LoVo (cell line): ENCODE measurements at places on chromosomes 12 and 14.

GRCh38 chr12:25866586-25867378 lies 91.7 kb upstream of the RASSF8 start:
- DNase-seq, result no peak

DNA sequence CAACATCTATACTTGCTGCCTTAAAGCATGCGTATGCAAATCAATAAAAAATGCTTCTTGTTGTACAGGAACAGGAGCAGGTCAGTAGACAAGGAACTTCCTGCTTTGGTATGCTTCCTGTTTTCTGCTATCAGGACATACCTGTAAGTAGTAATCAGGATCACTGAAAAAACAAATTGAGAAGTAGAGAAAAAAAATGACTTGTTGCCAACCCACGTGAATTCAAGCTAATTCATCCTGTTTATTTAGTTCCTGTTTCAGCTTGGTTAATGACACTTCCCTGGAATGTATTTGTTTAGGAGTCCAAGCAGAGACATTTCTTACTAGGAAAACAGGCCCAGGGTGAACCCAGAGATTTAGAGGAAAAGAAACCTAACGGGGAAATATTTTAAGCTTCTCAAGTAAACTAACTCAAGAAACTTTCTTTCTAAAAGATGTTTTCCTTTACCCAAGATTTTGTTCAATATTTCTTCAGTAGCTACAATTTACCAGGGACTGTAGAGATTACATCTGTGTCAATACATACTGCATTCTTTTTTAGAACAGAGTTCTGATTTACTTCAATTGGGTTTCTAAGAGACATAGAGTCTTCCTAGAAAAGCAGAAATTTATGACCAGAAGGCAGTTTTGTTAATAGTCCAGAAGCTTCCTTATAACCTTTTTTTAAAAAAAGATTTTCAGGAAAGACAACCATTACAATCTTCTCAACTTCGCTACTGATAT lies 124.2 kb downstream of the PAWR start:
- peak; percentile 56 for DNase-seq

- no peak for DNase-seq
These were observed 8.2 kb upstream of the HOXC6 start for GRCh38 chr12:54019924-54020590.

- DNase-seq, result no peak
These were observed 484.6 kb downstream of the AACS start for GRCh38 chr12:125549836-125550235.

DNA sequence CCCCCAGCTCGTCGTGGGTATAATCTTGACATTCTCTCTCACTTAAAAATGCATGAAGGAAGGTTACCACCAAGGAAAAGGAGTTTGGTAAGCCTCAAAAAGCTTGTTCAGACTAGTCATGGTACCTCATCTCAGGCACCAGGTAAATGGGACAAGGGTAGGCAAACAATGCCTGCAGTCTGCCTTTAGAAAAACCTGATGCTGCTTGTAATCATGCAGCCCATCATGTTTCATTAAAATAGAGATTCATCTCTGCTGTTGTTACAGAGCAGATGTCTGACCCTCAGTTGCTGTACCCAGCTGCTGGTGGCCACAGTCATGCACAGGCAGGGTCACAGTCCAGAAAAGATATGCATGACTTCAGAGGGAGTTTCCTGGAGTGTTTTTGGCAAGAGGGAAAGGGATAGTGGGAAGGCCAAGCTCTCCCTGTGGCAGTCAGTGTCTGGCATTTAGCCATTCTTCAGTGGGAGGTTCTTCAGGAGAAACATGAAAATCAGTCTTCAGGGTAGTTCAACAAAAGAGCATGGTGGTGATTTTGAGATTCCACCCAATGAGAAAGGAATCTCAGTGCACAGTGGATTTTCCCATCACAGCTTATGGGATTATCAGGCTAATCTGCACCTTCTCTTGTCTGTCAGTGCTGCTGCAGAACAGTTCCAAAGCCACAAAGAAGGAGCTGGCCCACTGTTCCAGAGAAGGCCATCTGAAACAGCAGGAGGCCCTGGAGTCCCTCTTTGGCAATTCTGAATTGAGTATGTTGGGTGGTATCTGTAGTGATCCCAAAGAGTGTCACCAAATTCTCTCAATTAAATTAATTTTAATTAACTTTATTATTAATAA lies 202.7 kb upstream of the FRMD6 start:
- no peak for DNase-seq

GRCh38 chr14:23719225-23719985 lies 83.2 kb downstream of the DHRS2 start:
- DNase-seq, result no peak

GRCh38 chr12:122942637-122943036 lies 23.6 kb downstream of the ABCB9 start:
- peak; percentile 54 for DNase-seq

GRCh38 chr14:62144863-62145262 lies 382.6 kb downstream of the SNAPC1 start:
- DNase-seq, result no peak

GRCh38 chr14:89807892-89808291 lies 146.6 kb downstream of the EFCAB11 start:
- no peak for DNase-seq

DNA sequence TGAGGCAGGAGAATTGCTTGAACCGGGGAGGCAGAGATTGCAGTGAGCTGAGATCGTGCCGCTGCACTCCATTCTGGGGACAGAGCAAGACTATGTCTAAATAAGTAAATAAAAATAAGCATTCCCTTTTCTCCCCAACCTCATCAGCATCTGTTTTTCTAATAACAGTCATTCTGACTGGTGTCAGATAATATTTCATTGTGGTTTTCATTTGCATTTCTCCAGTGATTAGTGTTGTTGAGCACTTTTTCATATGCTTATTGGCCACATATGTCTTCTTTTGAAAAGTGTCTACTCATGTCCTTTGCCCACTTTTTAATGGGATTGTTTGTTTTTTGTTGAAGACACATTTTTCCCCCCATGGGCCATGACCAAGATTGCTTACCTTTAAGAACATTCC lies 243.2 kb downstream of the ADAMTS20 start:
- no peak for DNase-seq

- DNase-seq, result no peak
These were observed 166.0 kb downstream of the FOXN3 start for GRCh38 chr14:89251061-89251460.

- no peak for DNase-seq
These were observed 23.4 kb downstream of the PLEKHG3 start for GRCh38 chr14:64727551-64728071.

DNA sequence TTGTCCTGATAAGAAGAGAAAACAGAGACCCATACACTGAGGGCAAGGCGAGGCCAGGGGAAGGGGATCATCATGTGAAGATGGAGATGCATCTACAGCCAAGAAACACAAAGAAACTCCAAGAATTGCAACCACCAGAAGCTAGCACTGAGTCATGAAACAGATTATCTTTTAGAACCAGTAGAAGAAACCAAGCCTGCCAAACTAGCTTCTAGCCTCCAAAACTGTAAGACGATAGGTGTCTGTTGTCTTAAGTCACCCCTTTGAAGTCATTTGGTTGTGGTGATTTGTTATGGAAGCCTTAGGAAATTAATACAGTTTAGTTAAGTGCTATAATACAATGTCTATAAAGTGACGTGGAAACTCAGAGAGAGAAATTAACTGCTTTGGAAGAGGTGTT lies 15.4 kb downstream of the KCNC2 start:
- DNase-seq, result no peak
